CD4-positive, alpha-beta memory T cell (primary cell): ENCODE measurements at places on chromosomes 2 and 18. TPM values are rescaled to one million over a fixed set of nuclear protein-coding genes. Genes with fewer than 3 reads are reported as not detected.

The MRPL30 gene
- 22.7 TPM for total RNA-seq

The LDLRAD4 gene
- total RNA-seq = 51.9 TPM

DNA sequence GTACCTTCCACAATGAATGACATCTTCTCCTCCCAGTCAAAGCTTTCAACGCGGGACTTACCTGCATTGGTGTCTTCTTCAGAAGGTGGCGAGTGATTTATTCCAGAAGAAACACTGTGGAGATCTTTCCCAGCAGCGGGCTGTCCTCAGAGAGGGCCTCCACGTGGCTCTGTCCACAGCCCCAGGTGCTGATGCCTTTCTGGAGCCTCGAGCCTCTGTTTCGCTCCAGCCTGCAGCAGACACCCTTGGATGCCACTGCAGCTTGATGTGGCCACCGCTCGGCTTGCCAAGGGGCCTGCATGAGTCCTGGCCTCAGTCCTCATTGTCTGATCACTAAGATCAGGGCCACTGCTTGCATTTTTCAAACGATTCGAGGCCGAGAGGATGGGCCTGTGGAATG, 46.6 kb upstream of the GALR1 start:
- no peaks in the 10 kb centered on the region for H3K27me3 ChIP-seq
- no peaks in the 10 kb centered on the region for H3K36me3 ChIP-seq
- no peak for DNase-seq
- H3K4me3 ChIP-seq = no peak overlapping the region
- peaks cover 13% of the 10 kb centered on the region for H3K4me1 ChIP-seq
- no peak overlapping the region for H3K27ac ChIP-seq

DNA sequence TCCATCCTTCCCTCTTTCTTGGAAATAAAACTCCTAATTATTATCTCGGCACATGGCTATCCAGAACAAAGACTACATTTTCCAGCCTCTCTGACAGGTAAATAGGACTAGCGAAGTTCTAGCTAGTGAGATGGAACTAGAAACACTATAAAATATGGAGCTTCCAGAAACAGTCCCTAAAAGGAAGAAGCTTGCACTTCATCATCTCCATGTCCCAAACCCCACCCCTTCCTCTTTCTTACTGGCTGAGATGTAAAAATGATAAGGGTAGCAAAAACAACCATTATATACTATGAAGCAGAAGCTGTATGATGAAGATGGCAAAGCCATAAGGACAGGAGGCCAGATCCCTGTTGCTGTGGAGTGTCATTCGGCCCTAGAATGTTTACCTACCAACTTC, 11.7 kb upstream of the ACTR2 start:
- H3K4me1 ChIP-seq = no peaks in the 10 kb centered on the region
- no peak for DNase-seq
- no peak overlapping the region for H3K27ac ChIP-seq
- H3K27me3 ChIP-seq = no peaks in the 10 kb centered on the region
- no peak overlapping the region for H3K4me3 ChIP-seq

DNA sequence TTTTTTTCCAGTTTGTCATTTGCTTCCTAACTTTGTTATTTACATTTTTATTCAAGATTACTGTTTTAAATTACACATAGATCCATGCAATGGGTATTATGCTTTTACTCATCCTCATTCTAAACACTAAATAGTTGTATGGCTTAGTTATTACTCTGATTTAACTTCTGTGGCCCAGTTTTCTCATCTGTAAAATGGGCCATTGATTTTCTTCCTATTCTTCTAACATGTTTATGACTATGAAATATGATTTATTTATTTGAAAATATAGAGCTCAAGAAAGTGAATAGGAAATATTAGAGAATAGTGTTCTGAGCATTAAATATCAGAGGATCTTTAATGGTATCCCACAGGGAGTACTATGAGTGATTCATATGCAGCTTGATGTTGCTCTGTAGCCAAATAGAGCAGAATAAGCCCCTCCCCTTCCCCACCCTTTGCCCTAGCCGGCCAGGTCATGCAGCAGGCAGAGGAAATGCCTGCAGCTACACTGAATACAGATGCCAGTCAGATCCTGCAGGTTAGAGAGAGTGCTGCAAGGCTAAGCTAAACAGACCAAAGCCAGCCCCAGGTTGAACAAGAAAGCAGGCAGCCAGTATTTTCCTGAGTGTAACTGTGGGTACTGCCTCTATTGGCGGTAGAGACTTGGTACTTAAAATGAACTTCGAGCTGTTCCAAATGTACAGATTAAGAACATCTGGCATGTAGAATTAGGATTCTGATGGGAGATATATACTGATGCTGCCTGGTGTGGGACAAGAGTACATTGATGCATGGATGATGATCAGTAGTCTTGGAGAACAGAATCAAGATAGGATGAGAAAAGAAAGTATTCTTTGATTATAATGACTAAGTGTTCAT, 11.7 kb upstream of the ACYP2 start:
- no peaks in the 10 kb centered on the region for H3K27me3 ChIP-seq
- H3K27ac ChIP-seq = no peak overlapping the region
- peak; percentile 50 for DNase-seq
- peaks cover 19% of the 10 kb centered on the region for H3K4me1 ChIP-seq
- H3K4me3 ChIP-seq = no peak overlapping the region
- no peaks in the 10 kb centered on the region for H3K36me3 ChIP-seq

DNA sequence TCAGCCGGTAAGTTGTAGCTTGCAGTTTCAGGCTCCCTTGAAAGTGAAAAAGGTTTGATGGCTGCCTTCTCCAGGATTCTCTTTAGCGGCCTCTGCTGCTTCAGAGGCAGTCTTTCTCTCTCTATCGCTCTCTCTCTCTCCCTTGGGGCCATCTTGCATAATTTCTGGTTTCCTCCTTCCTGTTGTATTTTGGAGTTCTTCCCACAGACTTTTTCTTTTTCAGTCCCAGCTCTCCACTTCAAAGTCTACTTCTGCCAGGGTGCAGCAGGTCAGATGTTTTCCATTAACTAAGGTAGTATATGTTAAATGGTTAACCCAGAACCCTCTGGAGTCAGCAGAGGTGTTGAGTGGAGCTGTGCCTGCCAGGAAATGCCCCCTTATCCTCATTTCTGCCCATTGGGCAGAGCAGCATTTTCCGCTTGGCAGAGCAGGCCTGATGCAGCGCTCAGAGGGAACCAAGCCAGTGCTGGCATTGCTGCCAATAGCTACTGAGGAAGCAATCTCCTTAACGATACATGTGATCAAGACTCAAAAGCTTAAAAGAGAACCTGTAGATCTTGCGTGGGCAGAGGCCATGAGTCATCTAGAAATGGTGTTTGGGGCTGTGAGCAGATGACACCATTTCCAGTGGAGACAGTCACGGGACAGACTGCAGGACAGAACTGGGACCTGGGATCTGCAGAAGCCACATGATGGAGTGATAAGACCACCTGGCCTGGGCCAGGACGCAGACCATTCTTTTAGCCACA, 20.8 kb downstream of the DBI start:
- no peak overlapping the region for H3K4me3 ChIP-seq
- H3K36me3 ChIP-seq = no peaks in the 10 kb centered on the region
- H3K4me1 ChIP-seq = peaks cover 4% of the 10 kb centered on the region
- no peaks in the 10 kb centered on the region for H3K27me3 ChIP-seq
- no peak for DNase-seq

- no peak overlapping the region for H3K27ac ChIP-seq
Observed at GRCh38 chr2:96549967-96550786, 13.6 kb downstream of the ARID5A start.

DNA sequence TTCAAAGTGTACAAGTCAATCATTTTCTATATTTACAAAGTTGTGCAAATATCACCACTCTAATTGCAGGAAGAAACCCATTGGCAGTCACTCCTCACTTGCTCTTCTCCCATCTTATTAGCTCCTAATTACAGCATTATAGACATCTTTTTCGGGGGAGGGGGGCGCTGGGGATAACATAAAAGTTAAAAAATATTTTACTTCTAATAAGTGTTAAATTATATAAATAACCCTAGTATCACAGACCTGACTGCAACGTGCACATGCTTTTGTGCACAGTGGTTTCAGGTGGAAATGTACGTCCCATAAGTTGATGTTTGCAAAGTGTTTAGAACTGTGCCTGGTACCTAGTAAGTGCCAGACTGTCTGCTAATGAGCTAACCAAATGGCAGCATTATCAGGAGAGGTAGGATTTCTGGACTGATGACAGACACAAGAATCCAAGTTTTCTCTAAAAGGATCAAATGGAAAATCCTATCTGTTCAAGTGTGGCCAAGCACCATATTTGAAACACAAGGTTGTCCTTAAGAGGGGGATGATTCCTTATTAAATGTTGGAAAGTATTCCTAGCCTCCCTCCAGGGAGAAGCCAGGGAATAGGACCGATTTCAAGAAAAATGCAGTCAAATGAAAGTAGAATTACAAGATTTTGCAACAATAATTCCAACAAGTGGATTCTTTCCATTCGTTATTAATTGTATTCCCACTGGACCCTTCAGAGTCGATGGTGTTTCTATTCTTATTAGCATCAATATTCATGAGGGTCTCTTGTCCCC, 70.0 kb downstream of the ACKR3 start:
- H3K4me1 ChIP-seq = no peaks in the 10 kb centered on the region
- H3K4me3 ChIP-seq = no peak overlapping the region
- no peak for DNase-seq
- no peak overlapping the region for H3K27ac ChIP-seq
- no peaks in the 10 kb centered on the region for H3K27me3 ChIP-seq

DNA sequence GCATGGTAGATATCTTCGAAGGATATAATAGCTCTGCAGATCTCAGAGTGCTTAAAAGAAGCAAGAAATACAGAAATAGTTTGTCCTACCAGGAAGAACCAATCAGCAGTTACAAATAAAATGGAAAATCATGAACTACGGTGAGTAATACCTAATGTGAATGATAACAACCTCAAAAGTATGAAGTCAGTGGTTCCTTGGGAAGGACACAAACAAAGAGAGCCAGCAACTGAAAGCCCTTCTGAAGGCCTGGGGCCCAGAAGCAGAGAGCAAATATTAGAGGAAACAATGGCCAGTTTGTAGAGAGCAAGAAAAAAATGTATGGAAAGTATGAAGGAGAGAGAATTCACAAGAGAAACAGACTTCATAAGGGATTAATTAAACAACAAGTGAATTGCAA, 226.8 kb upstream of the CHST9 start:
- no peaks in the 10 kb centered on the region for H3K36me3 ChIP-seq
- H3K27ac ChIP-seq = no peak overlapping the region
- H3K4me1 ChIP-seq = no peaks in the 10 kb centered on the region
- H3K27me3 ChIP-seq = no peaks in the 10 kb centered on the region

DNA sequence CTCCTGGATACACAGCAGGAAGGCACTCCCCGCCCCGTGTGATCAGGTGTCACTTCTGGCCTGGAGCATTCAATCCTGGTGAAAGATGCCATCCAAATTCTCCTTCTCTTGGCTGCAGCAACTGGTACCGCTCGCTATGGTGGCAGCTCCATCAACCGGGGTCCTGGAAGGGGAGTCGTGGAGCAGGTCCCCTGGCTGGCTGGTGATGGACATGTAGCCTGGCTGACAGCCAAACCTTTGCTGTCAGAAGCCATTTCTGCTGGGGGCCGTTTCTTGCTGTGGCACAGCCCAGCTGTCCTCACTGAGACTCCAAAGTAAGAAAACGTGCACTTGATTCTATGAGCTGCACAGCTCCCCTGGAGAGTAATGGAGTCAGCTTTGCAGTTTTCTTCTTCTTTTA, 7.1 kb upstream of the CYS1 start:
- H3K27ac ChIP-seq = no peak overlapping the region
- no peaks in the 10 kb centered on the region for H3K36me3 ChIP-seq
- no peak overlapping the region for H3K4me3 ChIP-seq
- no peaks in the 10 kb centered on the region for H3K4me1 ChIP-seq
- no peak for DNase-seq
- H3K27me3 ChIP-seq = peaks cover 32% of the 10 kb centered on the region

The METTL5 gene
- 44.4 TPM for total RNA-seq

- H3K27me3 ChIP-seq = no peaks in the 10 kb centered on the region
- H3K36me3 ChIP-seq = no peaks in the 10 kb centered on the region
- no peak overlapping the region for H3K4me3 ChIP-seq
- H3K27ac ChIP-seq = no peak overlapping the region
- H3K4me1 ChIP-seq = no peaks in the 10 kb centered on the region
Observed at GRCh38 chr18:37889963-37890362, 324.4 kb upstream of the CELF4 start.

- no peak overlapping the region for H3K4me3 ChIP-seq
- no peak overlapping the region for H3K27ac ChIP-seq
- peaks cover 12% of the 10 kb centered on the region for H3K4me1 ChIP-seq
- no peaks in the 10 kb centered on the region for H3K36me3 ChIP-seq
Observed at GRCh38 chr18:62321201-62321600, 3.9 kb upstream of the TNFRSF11A start.

GRCh38 chr2:96524482-96525210, 11.9 kb upstream of the ARID5A start:
- H3K27me3 ChIP-seq = no peaks in the 10 kb centered on the region
- no peaks in the 10 kb centered on the region for H3K36me3 ChIP-seq
- H3K27ac ChIP-seq = no peak overlapping the region
- peaks cover 48% of the 10 kb centered on the region for H3K4me1 ChIP-seq
- H3K4me3 ChIP-seq = no peak overlapping the region
- no peak for DNase-seq

GRCh38 chr2:12501469-12502158, 215.1 kb upstream of the TRIB2 start:
- DNase-seq = peak; percentile 73
- peaks cover 98% of the 10 kb centered on the region for H3K4me1 ChIP-seq
- no peak overlapping the region for H3K4me3 ChIP-seq
- peak overlapping the region; percentile 56 for H3K27ac ChIP-seq
- no peaks in the 10 kb centered on the region for H3K27me3 ChIP-seq
- H3K36me3 ChIP-seq = no peaks in the 10 kb centered on the region

The SLC4A5 gene
- total RNA-seq = 10.9 TPM

The GAL3ST2 gene
- 0.39 TPM for total RNA-seq

DNA sequence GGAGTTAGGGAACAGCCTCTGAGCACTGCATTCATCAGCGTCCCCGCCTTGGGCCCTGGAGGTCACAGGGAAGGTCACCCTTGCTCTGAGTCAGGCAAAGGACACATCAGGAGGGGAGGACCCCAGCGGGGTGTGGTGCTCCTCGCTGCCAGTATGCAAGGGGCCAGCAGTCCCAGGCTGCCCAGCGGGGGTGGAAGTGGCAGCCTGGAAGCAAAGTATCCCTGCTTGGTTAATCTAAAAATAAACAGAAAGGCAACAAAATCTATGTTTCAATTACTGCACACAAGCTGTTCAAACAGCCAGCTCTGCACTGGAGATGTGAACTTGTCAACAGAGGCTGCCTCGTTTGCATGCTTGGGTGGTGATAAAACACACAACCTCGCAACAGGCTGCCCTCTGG, 164.1 kb downstream of the KLHL29 start:
- no peaks in the 10 kb centered on the region for H3K36me3 ChIP-seq
- H3K27me3 ChIP-seq = no peaks in the 10 kb centered on the region
- no peaks in the 10 kb centered on the region for H3K4me1 ChIP-seq
